ENCODE measurements at places on chromosomes 6 and 20.
A peak's percentile ranks its signal among the peaks of the same experiment; 100 is the strongest.

DNA sequence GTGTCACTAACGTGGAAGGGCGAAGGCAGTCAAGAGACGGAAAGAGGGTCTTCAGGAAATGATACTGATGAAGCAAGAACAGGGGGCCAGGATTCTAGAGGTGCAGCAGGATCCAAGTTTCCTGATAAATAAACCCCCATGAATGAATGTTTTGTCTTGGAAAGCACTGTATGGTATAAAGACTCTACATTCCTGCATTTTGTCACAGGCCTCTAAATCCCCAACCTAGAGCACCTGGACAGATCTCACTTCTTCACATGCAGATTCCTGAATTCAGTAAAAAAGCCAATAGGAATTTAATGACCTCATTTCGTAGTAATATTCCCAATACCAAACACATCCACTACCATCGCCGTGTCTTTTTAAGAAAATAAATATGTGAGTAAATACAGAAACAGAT, 577.8 kb downstream of the PRKN start:
- no peak for DNase-seq

GRCh38 chr6:139285590-139285989, 6.2 kb downstream of the TXLNB start:
- DNase-seq, result no peak

- DNase-seq, result no peak
Measured at GRCh38 chr6:45714006-45714730, 301.5 kb downstream of the CLIC5 start.

GRCh38 chr20:61293951-61294350, 41.9 kb downstream of the CDH4 start:
- no peak for DNase-seq

GRCh38 chr6:118295336-118295735, 252.8 kb upstream of the PLN start:
- DNase-seq, result no peak

DNA sequence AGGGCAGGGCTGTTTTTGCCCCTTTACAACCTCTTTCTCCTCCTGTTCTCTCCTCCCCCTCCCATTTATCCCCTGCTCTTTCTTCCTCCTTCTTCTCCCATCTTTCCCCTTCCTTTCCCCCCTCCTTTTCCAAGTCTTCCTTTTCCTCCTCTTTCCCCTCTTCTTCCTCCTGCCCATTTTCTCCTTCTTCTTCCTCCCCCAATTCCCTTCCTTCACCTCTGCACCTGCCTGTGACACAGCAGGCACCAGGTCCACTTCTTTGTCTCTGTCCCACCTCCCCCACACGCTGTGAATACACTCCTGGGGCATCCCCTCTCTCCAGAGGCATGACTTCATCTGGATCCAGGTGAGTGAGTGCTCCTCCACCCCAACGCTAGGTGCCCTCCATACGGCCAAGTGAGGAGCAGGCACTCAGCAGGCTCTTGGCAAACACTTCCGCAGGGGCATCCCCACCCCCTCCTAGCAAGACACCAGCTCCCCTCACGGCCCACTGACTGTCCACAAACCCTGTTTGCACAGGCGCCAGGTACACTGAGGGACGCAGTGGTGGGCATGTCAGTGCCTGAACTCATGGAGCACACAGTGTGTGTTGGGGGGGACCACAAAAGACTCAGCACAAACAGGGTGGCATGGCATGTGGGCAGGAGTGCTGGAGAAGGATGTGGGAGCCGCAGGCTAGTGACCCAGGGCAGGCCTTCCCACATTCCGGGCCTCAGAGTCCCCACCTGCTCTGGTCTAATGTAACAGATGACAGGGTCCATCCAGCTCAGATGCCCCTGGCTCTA, 10.7 kb upstream of the TLDC2 start:
- no peak for DNase-seq

DNA sequence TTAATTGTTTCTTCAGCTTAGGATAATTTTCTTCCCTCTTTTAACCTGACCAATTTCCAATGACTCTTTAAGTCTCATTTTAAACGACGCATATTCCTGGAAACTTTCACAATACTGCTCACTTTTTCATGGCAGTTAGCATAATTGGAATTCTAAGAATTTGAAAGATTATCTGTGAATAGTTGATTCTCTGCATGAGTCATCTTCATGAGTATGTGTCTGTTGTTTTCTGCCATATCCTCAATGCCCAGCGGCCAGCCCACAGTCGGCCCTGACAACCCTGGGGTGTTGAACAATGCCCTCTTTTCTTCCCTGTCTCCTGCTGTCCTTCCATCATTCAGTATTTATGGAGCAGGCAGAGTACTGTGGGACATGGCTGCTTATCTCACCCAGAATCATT, 554.2 kb downstream of the CDH26 start:
- DNase-seq, result no peak

- DNase-seq, result no peak
Measured at GRCh38 chr6:79188107-79188506, 46.4 kb downstream of the HMGN3 start.

- no peak for DNase-seq
Measured at GRCh38 chr20:52470561-52470960, 279.0 kb upstream of the ZFP64 start.

DNA sequence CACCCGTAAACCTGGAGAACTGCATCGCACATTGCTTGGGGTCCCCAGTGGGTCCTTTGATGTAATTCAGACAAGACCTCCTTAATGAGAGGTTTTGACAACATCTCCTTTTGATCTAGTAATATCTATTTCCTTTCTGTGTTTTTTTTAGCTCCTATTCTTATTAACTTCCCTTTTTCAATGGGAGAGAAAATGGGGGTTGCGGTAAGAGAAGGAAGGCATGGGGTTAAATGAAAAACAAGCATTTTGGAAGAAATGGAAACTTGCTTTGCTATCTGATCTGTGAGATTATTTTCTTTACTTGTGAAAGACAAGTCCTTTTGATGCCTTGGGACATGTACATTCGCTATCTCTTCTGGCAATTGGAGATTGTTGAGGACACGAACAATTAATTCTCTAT, 418.6 kb upstream of the MAN1A1 start:
- no peak for DNase-seq

GRCh38 chr6:158487495-158487894, 72.4 kb upstream of the TMEM181 start:
- no peak for DNase-seq

DNA sequence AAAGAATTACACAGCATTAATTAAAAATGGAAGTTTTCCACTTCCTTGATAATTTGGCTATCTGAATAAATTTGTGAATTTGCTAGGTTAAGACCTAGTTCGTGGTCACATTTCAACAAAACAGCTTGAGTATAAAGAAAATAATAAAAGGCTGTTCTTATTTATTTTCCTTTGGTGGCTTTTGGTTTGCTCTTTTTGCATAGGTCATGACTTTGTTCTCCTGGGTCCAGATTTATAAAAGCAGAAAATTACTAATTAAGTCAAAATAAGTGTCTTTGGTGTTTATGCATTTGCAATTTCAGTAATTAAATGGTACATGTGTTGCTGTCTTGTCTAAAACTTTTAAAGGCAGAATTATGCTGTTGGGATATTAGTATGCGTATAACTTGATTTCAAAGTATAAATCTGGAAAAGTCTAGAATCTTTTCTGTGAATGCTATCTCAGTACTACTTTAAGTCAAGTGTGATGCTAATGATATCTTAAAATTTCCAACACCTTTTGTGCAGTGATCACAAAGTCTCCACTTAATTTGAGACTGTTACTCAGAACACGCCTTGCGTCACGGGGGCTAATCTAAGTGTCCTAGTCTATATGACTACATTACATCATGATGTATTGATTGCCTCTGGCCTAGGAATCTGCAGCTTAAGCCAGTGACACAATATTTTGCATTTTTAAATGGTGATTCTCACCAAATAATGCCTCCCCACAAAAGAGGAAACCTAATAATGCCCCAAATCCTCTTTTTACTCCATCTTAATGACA, 41.0 kb downstream of the GNAS start:
- no peak for DNase-seq

- no peak for DNase-seq
Measured at GRCh38 chr6:131937226-131937625, 13.9 kb downstream of the CCN2 start.

DNA sequence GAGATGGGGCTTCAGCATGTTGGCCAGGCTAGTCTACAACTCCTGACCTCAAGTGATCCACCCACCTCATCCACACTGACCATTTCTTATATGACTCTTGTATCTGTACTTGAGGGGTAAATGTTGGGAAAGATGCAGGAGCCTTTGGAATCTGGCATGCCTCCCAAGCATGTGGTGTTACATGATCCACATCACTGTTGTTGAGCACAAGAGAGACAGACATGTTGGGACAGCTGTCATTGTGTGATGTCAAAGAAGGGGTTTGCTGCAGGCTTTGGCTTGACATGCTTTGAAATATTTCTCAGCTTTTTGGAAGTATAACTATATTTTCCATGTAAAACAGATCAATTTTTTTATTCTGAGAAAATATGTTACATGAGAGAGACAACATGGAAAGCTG, 139.9 kb downstream of the MOXD1 start:
- DNase-seq, result no peak

- peak; percentile 77 for DNase-seq
Measured at GRCh38 chr6:131914967-131915751, 36.0 kb downstream of the CCN2 start.

DNA sequence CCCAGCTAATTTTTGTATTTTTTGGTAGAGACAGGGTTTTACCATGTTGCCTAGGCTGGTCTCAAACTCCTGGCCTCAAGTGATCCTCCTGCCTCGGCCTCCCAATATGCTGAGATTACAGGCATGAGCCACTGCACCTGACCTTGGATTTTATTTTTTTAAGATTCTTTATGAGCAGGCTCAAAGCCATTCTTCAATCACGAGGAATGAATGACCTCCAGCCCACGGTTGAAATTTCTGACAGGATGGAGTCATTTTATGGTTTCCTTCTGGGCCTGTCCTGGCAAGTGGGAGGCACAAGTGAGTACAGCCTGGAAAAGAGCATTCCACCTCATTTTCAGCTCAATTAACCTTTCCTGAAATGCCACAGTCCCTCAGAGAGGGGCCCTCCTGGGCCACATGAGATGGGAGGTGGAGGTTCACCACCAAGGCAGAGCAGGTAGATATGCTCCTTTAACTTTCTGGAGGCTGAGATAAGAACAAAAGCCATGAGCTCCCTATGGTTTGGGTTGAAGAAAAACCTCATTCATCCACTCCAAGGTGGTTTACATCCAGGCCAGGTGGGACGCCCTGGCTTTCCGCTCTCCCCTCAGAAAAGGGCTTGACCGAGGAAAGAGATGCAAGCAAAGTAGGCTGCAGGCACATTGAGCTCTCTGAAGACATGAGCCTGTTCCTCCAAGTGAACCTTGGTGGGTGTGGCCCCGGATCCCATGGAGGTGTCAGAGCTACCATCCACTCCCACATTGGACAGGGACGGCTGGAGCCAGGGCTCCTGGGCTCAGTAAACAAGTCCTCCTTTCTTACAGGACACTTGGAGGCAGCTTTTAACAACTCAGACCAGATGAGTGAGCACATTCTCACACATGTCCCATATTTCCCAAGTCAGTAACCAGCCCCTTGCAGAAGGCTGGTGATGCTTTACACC, 208.5 kb upstream of the SSTR4 start:
- DNase-seq, result no peak
